Osteoblast (primary cell): ENCODE measurements at places on chromosomes 4 and X.

DNA sequence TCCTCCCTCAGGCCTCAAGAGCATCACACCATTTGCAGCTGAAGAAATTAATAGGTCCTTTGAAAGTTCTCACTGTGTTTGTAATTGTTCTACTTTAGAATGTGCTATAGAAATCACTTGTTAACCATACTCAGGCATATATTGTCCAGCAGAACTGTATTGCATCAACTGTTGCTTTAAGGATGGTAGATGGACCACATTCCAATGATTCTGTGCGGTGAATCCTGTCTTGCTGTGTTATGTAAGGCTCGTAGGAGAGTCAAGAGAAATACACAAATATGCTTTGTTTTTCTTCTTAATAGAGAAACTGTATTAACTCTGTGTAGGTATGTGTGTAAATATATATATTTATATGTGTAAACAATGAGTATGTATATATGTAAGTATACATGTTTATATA, 6.3 kb upstream of the ADGRA3 start:
- no peak for DNase-seq

DNA sequence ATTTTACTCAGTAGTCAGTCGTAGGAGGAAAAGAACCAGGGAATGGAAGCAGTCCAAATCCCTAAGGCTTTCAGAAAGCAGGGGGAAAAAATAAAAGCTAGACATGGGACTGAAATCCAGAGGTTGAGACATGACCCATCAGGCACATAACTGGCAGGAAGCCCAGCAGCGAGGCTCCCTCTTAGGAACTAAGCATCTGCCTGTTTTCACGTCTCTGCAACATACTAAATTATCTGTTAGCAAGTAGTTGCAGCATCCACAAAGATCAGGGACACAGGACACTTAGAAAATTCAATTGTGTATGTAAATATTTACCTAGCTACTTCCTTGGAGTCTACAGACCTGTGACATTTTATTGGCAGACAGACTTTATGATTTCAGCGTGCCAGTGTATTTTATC, 118.0 kb upstream of the EDNRA start:
- no peak for DNase-seq

DNA sequence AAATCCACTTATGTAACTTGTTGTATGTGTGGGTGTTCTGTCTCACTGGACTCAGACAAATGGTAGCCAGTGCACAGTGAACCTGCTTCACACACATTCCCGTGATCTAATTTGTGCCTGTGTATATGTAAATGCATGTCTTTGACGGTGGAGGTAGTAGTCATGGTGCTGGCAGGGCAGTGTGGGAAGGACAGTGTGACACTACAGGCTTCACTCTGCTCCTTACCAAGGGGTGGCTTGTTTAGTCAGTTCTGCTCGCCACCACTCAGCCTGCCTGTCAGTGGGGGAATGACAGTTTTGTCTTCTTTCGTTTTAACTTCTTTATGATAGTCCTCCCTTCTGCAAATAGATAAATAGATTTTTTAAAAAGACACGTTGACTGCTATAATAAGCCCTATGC, 17.7 kb upstream of the PAQR3 start:
- no peak for DNase-seq

DNA sequence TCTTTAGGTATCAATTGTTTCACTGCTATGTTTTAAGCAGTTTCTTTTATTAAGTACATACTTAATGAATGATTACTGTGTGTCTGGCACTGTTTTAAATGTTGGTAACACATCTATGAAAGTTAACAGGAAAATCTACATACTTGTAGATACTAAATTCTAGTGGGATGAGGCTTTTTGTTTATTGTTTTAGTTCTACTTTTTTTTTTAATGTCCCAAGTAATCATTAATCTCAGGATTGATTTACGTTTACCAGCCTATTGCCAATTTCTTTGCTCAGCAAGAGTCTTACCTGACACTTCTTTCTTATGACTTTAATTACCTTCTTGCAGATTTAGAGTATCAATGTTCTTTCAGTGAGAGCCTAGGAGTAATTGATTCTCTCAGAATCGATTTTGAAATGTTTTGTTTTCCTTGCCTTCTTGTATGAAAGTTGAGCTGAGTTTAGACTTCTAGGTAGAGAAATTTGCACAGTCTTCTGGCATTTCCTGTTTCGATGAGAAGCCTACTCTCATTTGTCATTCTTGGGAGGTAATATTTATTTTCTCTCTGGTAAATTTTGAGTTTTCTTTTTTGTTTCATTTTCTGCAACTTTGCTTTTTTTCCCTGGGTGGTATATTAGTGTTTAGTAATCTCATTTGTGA, 235.2 kb upstream of the ANKRD50 start:
- DNase-seq: no peak
